ENCODE measurements at places on chromosomes 7 and 10.

GRCh38 chr7:98165827-98166667, 45.2 kb upstream of the BHLHA15 start:
- DNase-seq, result peak; percentile 62

GRCh38 chr7:74362266-74362665, 73.1 kb downstream of the CLIP2 start:
- DNase-seq, result no peak

DNA sequence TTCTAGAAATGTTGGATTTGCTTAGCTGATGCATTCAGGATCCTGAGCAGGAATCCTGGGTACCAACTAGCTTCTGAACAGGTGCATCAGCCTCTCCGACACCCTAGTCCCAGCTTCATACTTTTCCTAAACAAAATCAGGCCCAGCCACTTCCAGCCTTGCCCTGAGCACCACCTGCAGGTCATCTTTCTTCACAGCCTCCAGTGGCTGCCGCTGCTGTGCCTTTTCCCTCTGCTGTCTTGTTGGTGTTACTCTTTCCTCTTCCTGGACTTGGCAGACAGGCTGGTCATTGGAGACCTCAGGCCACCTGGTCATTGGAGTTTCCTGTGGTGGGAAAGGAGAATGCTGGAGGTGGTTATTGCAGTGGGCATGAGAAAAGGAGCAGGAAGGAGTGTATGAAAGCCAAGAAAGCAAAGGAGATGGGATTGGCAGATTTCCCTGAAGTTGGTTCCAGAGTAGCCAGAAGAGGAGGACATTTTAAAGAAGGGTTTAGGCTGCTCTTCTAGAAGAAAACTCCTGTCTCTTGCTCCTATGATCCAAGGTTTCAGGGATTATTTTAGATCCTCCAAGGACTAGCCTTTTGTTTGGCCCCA, 48.2 kb upstream of the NFKB2 start:
- peak; percentile 8 for DNase-seq

- no peak for DNase-seq
These were observed 22.9 kb downstream of the RBM33 start for GRCh38 chr7:155667241-155667829.

DNA sequence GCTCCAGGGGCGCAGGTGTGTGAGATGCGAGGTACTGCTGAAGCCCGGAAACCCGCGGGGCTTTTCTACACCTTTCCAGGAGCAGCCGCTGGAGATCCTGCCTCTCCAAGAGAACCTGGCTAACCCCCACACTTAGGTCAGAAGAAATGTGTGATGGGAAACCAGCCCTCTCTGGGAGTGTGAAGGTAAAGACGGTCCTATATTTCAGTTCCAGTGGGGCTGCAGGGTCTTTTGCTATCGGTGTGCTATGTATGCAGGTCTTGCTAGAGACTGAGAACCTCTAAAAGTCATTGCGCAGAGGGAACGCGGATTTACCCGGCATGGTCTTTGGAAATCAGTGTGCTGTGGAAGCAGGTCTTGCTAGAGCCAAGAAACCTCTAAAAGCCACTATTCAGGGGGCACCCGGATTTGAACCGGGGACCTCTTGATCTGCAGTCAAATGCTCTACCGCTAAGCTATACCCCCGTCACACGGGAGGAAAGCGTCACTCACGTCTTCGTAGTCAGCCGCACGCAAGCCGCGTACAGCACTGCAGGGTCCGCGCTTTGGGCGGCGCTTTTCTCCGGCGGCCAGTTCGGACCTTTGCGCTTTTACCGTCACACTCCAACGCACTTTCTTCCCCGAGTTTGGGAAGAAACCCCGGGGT, 46.0 kb downstream of the ZNF777 start:
- peak; percentile 40 for DNase-seq

DNA sequence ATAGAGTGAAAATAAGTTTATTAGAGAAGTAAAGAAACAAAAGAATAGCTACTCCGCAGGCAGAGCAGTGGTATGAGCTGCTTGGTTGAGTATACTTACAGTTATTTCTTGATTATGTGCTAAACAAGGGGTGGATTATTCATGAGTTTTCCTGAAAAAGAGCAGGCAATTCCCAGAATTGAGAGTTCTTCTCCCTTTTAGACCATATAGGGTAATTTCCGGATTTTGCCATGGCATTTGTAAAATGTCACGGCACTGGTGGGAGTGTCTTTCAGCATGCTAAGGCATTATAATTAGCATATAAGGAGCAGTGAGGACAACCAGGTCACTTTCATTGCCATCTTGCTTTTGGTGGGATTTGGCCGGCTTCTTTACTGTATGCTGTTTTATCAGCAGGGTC, 25.7 kb upstream of the GALNT17 start:
- DNase-seq, result no peak

DNA sequence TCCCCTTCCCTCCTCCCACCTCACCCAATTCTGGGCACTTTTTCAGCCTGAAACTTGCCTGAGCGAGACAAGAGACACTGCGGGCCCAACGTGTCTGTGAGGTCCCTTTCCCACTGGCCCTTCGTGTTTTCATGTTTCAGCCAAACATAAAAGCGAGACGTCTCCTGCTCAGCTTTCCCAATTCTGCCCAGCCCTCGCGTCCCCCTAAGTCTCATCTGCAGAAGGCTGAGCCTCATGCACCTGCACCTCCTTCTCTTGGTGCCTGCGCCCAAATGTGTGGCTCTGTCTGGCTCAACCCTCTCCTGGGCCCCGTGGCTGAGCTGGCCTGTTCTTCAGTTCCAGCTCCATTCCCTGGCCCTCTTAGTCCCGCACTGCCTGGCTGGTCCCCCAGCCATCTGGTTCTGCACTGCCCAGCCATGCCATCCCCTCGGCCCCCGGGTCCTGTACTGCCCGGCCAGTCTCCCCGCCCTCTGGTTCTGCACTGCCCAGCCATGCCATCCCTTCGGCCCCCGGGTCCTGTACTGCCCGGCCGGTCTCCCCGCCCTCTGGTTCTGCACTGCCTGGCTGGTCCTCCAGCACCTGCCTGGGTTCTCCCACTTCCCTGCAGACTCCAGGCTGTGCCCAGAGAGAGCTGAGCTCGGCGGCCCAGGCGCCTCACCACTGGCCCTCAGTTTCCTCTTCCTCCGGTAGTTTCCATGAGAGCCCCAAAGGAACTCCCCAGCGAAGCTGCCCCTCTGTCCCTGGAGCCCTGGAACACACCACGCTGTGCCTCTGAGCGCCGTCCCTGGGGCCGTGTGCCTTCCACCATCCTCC, 224.1 kb downstream of the DNAJB6 start:
- no peak for DNase-seq

GRCh38 chr7:842431-843031, 10.3 kb downstream of the SUN1 start:
- DNase-seq, result no peak

DNA sequence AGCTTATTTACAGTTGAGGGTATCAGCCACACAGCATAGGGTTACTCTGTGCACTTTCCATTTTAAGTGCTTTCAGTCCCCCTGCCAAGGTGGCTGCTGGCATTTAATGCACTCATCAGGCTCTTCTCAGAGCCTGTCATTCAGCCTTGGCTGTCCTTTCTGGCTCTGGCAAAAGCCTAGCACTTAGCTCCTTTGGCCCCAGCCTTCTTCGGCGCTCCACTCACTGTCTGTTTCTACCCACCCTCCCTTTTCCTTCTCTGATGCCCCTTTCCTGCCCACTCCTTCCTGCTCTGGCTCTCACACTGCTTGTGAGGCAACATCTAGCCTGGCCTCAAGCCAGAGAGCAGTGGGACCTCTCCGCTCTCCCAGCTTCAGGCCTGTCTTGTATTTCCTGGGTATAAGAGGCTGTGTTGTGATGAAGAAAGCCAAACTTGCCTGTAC, 60.2 kb downstream of the WIPF3 start:
- DNase-seq, result no peak

- DNase-seq, result no peak
These were observed 24.6 kb upstream of the NAMPT start for GRCh38 chr7:106309362-106309761.

DNA sequence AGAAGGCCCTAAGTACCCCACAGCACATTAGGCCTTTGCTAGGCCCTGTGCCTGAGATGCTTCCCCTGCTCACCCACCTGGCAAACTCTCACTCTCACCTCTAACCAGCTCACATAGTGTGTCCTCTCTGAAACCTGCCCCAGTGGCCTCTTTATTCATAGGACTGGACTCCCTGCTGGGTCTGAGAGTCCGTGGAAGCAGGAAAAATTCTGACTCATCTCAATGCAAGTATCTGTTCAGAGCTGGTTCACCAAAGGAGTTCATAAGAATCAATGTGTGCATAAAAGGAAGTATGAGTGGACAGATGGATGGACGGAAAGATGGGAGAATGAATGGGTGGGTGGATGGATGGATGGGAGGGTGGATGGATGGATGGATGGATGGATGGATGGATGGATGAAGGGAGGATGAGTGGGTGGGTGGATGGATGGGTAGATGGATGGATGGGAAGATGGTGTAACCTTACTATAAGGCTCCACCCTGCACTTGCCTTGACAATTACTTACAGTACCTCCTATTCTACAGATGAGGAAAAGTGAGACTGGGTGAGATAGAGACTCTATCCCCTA, 111.2 kb upstream of the ZMIZ1 start:
- no peak for DNase-seq

- no peak for DNase-seq
These were observed 114.8 kb upstream of the DIP2C start for GRCh38 chr10:804191-804781.

DNA sequence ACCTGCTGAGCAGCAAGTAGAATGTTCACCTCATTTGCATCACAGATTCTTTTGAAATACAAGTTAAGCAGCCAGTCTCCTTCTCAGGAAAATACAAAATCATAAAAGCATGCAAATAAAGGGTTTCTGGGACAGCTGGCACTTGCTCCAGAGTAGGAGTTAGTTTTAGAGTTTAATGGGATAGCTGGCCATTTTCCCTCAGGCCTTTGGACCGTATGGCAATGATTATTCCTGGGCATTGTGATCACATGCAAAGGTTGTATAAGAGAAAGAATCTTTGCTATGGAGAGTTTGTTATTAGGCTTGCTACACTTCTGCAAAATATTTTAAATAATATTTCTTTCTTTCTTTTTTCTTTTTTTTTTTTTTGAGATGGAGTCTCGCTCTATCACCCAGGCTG, 240.8 kb downstream of the CDK14 start:
- no peak for DNase-seq

GRCh38 chr7:46775776-46776175, 806.1 kb downstream of the TNS3 start:
- DNase-seq, result no peak
